ENCODE measurements at places on chromosomes 1 and 21.

DNA sequence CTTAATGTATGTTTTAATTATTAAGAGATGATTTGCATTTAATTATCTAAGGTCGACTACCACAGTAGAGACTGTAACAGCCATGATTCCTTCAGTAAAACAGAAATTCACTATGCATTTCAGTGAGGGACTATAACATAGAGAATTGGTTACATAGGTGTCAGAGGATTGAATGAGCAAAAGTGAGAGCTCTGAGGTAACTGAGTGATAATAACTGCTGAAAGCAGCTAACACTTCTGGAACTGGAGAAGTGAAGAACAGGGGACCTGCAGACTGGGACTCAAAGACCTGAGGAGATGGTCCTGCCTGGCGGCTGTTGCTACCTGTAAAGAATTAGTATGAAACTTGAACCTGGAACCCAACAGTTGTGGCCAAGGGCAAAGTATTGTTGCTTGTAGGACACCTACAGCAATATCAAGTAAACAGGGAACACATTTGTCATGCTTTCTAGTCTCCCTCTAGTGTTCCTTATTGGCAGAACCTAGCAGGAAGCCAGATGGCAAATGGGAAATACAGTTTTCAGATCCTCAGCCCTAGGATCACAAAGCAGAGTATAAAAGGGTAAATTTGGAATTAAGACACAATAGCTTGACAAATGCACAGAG is 110.6 kb downstream of the HS2ST1 start:
- DNase-seq, result no peak

DNA sequence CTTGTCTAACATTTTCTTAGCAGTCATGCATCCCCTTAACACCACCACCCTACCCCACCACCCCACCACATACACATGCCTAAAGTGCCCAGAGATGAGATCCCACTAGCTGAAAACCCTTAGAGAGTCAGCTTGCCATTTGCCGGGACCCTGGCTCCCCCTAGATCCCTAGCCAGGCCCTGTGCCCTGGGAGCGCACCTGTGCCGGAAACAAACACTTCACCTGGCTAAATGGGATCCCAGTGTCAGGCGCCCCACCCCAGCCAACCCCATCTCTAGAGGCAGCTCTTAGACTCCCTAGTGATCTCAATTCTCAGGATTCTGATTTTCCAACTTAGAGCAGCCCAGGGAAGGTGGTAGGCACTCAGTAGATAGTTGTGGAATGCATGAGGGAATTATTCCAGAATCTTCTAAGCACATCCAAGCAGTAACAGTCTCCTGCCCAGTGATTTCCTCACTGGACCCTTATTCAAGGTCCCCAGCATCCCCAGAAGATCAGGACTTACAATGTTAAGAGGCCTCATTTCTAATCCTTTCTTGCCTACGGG is 105.2 kb downstream of the LAMC2 start:
- DNase-seq, result no peak

GRCh38 chr1:36522461-36523229 is 39.9 kb upstream of the CSF3R start:
- DNase-seq, result no peak

GRCh38 chr1:19949016-19949415 is 25.6 kb upstream of the PLA2G2E start:
- no peak for DNase-seq

- DNase-seq, result no peak
Observed at GRCh38 chr1:211685823-211686222, 10.4 kb upstream of the NEK2 start.

DNA sequence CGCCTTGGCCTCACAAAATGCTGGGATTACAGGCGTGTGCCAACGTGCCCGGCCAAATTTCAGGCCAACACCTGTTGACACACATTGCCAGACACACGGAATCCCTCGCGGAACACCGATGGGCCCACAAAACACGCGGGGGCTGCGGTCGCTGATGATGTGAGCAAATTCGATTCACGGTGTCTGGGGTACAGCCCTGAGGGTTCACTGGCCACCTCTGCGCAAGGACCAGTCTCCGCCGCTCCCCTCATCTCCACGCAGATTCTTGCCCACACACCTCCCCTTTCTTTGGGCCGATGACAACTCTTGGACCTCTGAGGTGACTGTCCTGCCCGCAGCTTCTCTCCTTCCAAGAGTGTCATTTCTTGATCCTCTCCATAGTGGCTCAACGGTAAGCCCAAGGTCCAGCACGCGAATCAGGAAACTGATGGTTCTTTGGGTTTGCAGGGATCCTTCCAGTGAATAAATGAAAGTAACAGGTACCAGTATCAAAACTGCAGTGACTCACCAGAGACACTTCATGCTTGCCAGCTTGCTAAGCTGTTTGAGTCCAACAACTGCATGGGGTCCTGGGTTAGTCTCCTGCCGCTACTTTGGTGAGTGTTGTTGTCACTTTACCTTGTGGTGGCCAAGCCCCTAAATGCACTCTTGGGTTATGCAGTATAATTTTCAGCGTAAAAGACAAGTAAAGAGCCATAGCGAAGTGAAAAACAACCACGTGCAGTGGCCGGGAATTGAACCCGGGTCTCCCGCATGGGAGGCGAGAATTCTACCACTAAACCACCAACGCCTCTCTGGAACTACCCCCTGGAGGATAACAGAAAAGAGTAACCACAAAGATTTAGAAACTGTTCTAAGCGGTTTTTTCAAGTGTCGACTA is 11.0 kb upstream of the RNU1-3 start:
- DNase-seq, result no peak

GRCh38 chr21:39927304-39927886 is 60.2 kb downstream of the PCP4 start:
- no peak for DNase-seq

DNA sequence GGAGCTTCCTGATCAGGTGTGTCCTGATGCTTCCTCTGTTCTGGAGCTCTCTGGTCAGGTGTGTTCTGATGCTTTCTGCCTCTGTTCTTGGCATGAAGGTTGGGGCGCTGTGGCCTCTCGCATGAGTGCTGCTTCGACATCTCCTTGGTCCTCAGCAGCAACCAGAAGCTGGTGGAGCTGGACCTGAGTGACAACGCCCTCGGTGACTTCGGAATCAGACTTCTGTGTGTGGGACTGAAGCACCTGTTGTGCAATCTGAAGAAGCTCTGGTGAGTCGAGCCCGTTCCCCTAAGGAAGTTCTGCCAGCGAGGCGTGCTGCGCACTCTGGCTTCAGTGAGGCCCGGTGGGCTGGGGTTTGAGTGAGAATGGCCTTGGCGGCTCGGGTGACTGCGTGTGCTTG is 18.0 kb downstream of the NLRP3 start:
- no peak for DNase-seq

DNA sequence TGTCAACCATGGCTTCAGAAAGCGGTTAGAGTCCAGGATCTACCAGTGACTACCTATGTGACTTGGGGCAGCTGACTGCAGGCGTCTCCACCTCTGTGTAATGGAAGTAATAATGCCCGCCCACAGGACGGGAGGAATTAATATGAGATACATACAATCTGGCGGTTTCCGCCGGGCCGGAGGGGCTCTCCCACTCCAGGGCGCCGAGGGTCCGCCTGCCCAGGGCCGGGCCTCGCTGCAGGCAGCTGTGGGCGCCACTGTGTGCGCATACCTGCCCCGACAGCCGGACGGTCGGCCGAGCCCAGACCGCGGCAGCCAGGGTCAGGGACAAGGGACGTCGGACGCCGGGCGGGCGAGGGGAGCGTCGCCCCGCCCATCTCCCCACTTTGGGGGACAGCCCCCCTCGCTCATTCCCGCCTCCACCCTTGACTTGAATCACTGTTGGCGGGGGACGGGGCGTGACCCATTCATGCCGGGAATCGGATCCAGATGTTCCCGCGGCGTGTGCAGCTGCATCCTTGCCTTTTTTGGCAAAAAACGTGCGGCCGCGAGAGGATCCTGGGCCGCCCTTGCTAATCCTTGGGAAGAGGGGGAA is 6.0 kb upstream of the SF3A3 start:
- no peak for DNase-seq

GRCh38 chr1:114152508-114153260 is 985 bp downstream of the SYT6 start:
- DNase-seq, result no peak

DNA sequence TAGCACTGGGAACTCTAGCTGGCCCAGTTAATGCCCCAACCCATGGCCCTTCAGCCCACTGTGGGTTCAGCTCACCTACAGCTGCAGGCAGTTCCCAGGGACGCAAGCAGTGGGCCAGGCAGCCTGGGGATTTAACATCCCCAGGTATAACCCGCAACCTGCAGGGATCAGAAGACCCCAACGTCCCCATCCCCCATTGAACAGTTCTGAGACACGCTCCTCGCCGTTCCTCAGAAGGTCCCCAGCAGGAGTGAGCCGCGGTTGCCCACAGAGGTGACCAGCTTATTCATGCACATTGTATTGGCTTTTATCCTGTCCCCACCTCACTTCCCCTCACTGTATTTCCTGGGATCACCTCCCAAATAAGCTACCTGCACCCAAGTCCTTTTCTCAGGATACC is 5.0 kb upstream of the MATN1 start:
- DNase-seq, result no peak

- DNase-seq, result no peak
Observed at GRCh38 chr1:187817782-187818181, 989.0 kb downstream of the PLA2G4A start.

DNA sequence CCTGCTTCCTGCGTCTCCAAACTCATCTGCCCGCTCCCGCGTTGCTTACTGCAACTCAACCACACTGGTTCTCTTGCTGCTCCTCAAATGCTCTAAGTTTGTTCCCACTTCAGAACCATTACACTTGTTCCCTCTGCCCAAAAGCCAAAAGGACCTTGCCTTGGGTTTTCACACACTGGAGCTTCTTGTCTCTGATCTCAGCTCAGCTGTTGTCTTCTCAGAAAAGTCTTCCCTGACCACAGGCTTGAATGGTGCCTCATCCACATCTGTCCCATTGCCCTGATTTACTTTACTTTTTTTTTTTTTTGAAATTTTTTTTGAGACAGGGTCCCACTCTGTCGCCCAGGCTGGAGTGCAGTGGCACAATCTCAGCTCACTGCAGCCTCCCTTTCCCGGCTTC is 44.3 kb upstream of the SYT14 start:
- DNase-seq, result no peak

GRCh38 chr1:65277605-65278347 is 31.6 kb upstream of the DNAJC6 start:
- no peak for DNase-seq

DNA sequence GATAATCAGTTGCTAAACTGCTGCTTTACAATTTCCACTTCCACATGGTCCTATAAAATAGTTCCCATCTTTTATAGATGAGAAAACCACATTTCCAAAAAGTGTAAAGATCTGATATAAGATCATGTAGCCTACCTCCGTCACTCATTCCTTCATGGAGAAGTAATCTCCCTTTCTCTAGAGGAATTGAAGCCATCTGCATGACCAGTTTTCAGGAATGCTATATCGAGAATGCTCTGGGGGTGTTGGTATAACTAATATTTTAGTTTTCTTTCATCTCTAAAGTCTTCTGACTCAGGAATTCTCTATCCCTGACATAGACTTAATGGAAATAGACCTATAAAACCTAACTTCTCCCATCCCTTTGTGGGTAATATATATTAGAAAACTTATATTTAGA is 173.0 kb upstream of the UBE2U start:
- DNase-seq, result no peak

GRCh38 chr1:32448773-32449456 is 16.0 kb upstream of the ZBTB8B start:
- no peak for DNase-seq

DNA sequence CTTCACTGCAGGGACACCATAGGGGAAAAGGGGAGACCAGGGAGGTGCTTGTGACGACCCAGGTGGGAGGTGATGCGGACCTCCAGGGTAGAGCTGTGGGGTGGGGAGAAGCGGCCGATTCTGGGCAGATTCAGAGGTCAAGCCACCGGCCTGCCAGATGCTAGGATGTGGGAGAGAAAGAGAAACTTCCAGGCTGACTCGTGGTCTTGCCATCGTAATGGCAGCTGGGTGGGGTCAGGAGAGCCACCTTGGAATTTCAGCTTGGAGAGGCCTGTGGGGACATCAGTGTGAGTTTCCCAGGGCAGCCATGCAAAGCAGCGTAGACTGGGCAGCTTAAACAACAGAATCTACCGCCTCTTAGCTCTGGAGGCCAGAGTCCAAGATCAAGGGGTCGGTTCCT is 258.0 kb upstream of the VAMP3 start:
- DNase-seq, result no peak

- DNase-seq, result no peak
Observed at GRCh38 chr1:94528299-94528698, 13.3 kb downstream of the F3 start.

- no peak for DNase-seq
Observed at GRCh38 chr21:33799378-33800090, 116.1 kb downstream of the ATP5PO start.

- DNase-seq, result no peak
Observed at GRCh38 chr21:15966231-15966630, 236.4 kb downstream of the USP25 start.

- no peak for DNase-seq
Observed at GRCh38 chr1:99599678-99600175, 46.2 kb upstream of the PALMD start.
